ENCODE measurements at places on chromosomes 7 and 10. TPM values are rescaled to one million over a fixed set of nuclear protein-coding genes. Genes with fewer than 3 reads are reported as not detected.

CHRM2 gene
- 55.3 TPM for total RNA-seq

GRCh38 chr10:91163269-91163868 is 57.1 kb upstream of the PCGF5 start:
- DNase-seq: no peak

- DNase-seq: no peak
These were observed 35.4 kb downstream of the ZAN start for GRCh38 chr7:100768784-100769183.

GRCh38 chr10:95247200-95247880 is 43.5 kb downstream of the PDLIM1 start:
- peak; percentile 55 for DNase-seq

Data from right atrium auricular region (tissue), 2 donors.